ENCODE measurements at places on chromosomes 2 and 18.

- no peak for DNase-seq
Observed at GRCh38 chr2:69086466-69086865, 73.5 kb downstream of the ANTXR1 start.

- DNase-seq, result peak; percentile 11
Observed at GRCh38 chr2:31297751-31298150, 63.8 kb downstream of the EHD3 start.

DNA sequence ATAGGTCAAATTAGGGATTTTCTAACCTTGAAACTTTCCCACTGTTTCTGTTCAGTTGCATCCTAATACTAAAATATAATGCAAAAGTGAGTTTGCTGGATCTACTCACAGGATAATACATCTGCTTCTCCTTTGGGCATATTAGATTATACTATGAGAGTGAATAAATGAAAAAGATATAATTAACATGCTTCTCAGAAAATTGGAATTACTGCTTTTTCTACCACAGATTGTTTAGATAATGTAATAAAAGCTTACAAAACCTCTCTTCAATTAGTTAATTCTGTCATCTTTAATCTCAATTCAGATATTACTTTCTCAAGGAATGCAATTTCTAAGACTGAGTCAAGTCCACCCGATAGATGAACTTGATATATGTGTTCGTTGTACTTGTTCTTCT is 1077.2 kb upstream of the CDH2 start:
- DNase-seq, result no peak

DNA sequence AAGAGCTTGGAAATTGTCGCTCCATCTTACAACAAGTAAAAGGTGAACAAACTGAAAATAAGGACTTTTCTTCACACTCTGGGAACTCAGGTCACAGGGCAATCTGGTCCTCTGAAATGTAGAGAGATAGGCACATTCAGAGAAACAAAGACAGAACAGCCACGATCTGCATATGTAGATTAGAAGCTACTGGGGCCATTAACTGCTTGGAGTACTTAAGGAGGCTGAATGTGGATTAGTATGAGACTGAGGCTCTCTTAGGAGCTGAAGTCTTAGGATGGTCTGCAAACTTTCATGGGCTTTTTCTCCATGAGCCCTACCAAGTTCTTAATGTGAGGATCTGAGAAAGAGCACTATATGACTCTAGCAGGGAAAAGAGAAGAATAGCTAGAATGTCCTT is 265.3 kb upstream of the NXPH2 start:
- no peak for DNase-seq
